ENCODE measurements at places on chromosomes 2 and 18.

DNA sequence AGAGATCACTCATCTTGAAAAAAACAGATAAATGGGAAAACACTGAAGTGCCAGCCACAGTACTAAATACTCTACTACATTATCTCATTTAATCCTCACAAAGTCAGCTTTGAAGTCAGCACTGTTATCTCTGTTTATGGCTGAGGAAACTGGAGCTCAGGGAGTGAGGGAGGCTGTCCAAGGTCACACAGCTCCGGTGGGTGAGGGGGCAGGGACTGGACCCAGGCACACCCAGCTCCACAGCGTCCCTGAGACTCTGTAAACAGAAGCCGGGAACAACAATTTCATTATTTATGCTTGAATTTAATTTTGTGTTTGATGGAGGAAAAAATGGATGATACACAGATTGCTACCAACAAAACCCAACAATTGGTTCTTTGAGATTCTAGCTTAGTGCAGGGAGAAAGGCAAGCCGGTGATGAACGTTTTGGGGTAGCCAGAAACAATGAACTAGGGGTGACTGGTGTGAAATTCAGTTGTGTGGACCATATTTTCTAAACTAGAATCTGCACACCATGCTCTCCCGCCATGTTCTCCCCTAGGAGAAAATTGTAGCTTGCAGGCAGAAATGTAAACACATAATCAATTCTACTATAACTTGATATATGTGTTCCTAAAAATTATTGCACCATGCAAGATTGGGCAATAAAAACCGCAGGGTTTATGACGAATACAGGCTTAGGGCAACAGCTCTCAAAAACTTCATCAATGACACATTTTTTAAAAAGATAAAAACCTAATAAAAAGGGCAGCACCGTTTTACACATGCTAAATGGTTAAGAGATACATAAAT is at the start of gene GREB1:
GREB1 (plus strand) TSS at position 768 of the 793 bp plus-strand sequence. CDS start 22,570 bp downstream, outside the sequence.
- no peak for DNase-seq

DNA sequence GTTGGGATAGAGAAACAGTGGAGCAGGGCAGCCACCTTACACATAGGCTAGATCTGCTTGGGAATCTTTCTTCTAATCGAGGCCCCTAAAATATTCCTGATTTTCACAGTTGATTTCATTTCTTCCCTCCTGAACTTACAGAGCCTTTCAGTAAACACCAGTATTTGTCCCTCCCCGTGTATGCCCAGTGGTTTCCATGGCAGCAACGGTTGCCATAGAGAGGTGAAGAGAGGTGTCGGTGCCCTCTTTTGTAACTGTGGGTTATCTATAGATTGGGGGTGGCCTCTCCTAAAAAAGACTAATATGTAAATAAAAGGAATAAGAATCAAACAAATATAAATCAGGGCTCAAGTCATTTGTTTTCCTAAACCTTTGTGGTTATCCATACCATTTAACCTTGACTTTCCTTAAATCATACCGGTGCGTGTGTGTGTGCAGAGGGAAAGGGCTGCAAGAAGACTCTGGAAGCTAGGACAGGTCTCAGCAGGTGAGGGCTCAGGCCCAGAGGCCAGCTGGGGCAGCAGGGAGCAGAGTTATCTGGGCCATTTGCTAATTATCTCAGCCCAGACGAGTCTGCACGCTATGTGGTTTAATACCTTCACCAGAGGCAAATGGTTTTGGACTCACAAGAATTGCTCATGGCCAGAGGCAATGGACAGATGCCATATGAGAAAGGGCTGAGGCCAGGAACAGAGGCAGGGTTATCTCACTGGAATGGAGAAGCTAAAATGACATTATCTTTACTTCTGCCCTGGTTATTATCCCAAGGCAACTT is 35.5 kb downstream of the LIPG start:
- DNase-seq = no peak

DNA sequence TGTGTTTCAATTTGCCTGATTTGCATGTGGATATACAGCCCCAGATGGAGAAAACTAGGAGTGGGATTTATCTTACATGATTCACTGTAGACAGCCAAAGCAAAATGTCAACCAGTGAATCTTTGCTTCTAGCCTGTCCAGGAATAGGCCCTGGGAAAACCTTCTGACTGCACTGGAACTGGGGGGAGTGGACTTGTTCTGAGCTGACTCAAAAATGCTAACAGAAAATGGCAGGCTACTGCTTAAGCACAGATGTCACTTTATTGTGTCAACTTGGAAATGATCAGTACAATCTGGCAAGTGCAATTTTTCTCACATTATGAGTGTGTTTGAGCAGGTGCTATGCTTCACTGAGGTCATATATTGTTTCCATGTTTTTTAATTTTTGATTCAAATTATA is 593.7 kb downstream of the NRXN1 start:
- no peak for DNase-seq

- no peak for DNase-seq
Observed at GRCh38 chr2:101753720-101754490, 56.4 kb downstream of the MAP4K4 start.

Data from stimulated activated CD8-positive, alpha-beta memory T cell treated with anti-CD3 and anti-CD28 coated beads, Interleukin-12 subunit alpha, Interleukin-12 subunit beta, amount 100 ng/mL, for 1 hour (primary cell).